ENCODE measurements at places on chromosomes 3 and 15.

DNA sequence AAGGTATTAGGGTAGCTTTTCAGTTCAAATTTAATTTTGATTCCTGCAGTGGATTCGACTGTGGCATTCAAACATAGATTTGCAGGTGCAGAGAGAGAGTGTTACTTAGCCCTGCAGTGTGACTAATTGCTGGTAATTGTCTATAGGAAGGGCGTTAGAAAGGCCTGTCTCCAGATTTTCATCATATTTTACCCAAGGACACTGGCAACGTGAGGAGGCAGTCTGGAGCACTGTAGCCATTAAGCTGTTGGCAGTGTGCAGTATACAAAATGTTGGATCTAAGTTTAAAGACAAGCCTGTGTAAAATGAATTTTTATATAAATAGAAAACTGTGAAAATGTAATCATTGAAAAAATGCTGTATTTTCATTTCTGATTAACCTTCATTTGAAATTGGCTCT is 342.9 kb downstream of the CNTN4 start:
- DNase-seq = no peak

GRCh38 chr3:141229132-141229531 is 2.5 kb upstream of the PXYLP1 start:
- no peak for DNase-seq

DNA sequence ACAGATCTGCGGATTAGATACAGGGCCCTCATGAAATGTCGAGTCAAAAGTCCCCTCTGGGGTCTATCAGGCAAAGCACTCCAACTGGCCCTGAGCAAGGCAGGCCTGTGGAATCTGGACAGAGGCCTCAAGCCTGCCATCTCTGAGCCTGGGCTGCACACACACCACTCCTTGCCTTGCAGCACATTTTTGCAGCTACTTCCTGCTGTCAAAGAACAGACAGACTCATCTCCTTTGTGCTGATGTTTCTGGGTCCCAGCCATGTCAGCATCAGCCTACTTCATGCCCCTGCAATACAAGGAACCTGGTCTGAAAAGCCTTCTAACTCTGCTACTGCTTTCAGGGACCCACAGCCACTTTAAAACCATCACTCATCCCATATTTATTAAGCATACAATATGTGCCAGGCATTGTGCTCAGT is 60.6 kb upstream of the IL12A start:
- peak; percentile 74 for DNase-seq

DNA sequence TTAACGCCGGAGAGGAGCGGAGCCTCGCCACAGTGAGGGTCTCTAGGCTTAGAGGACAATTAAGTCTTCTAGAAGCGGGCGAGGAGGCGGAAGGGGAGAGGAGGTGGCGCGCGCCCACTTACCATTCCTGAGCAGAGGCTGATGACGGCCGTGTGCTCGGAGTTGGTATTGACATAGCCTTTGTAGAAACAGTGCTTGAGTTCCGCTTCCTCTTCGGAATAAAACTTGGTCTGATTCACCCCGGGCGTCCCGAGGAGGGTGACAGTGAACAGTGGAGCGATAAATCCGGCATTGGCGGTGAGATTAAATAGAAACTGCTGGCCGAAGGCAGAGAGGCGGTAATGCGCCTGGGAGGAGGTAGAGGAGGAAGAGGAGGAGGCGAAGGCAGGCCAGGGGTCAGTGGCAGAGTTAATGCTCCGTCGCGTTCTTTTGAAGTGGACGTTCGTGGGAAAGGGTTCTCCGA is 1.3 kb downstream of the ADAMTS9 start:
- DNase-seq = no peak

GRCh38 chr15:70036585-70037291 is 61.0 kb downstream of the TLE3 start:
- DNase-seq = no peak

All from vagina (tissue), 2 donors.